ENCODE measurements at places on chromosomes 1 and 21. TPM values are rescaled to one million over a fixed set of nuclear protein-coding genes. Genes with fewer than 3 reads are reported as not detected.

Gene CRYAA
- not detected for polyA plus RNA-seq

Gene TFF2
- not detected for polyA plus RNA-seq

Gene KRTAP19-3
- not detected for polyA plus RNA-seq

Gene C1orf167
- polyA plus RNA-seq: not detected

Gene OR10J4
- not detected for polyA plus RNA-seq

Gene KRTAP19-1
- 0.44 TPM for polyA plus RNA-seq

Gene PLPPR4
- not detected for polyA plus RNA-seq

Gene SAMD11
- 0.03 TPM for polyA plus RNA-seq

Gene AMPD1
- not detected for polyA plus RNA-seq

Gene PLPP3
- 4.0 TPM for polyA plus RNA-seq

Gene CRABP2
- polyA plus RNA-seq: 6.5 TPM

Gene CHAF1B
- polyA plus RNA-seq: 6.8 TPM

Gene DENND1B
- 4.8 TPM for polyA plus RNA-seq

Gene VANGL2
- polyA plus RNA-seq: 10.9 TPM

Gene CTSE
- polyA plus RNA-seq: 0.68 TPM

Gene HDGF
- polyA plus RNA-seq: 172 TPM

Gene CHIA
- polyA plus RNA-seq: not detected

Gene LCA5L
- polyA plus RNA-seq: 0.94 TPM

Gene LORICRIN
- polyA plus RNA-seq: not detected

Gene CD52
- 0.22 TPM for polyA plus RNA-seq
